ENCODE measurements at places on chromosomes 3 and 15. TPM values are rescaled to one million over a fixed set of nuclear protein-coding genes. Genes with fewer than 3 reads are reported as not detected.

- H3K27ac ChIP-seq: no peak overlapping the region
- DNase-seq: no peak
- peaks cover 20% of the 10 kb centered on the region for H3K36me3 ChIP-seq
- H3K4me3 ChIP-seq: no peak overlapping the region
- H3K27me3 ChIP-seq: no peaks in the 10 kb centered on the region
- peaks cover 2% of the 10 kb centered on the region for H3K4me1 ChIP-seq
Measured at GRCh38 chr3:33868309-33868708, 69.9 kb downstream of the PDCD6IP start.

DNA sequence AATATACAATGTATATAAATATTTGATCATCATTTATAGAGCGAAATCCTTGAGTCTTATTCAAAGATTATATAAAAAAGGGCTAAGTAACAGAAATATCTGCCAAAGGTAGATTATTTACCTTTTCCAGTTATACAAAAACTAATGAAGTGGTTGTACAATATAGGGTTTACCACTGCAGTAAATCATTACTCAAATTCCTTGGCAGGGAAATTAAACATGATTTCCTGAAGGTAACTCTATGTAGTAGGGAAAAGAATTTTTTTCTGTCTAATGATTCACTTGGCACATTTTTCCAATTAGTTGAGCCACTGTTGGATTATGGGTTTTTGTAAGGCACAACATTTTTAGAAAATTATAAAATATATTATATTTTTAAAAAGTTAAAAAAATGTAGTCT lies 129.6 kb downstream of the NR2F2 start:
- peaks cover 9% of the 10 kb centered on the region for H3K27me3 ChIP-seq
- H3K36me3 ChIP-seq: no peaks in the 10 kb centered on the region
- no peak overlapping the region for H3K4me3 ChIP-seq
- DNase-seq: no peak
- no peak overlapping the region for H3K27ac ChIP-seq

GRCh38 chr3:52326976-52327375 lies 10.9 kb downstream of the DNAH1 start:
- no peak for DNase-seq
- H3K27ac ChIP-seq: no peak overlapping the region
- no peaks in the 10 kb centered on the region for H3K4me1 ChIP-seq
- H3K27me3 ChIP-seq: no peaks in the 10 kb centered on the region

- DNase-seq: no peak
- H3K27me3 ChIP-seq: peaks cover 13% of the 10 kb centered on the region
- no peak overlapping the region for H3K27ac ChIP-seq
- no peak overlapping the region for H3K4me3 ChIP-seq
- H3K36me3 ChIP-seq: no peaks in the 10 kb centered on the region
- no peaks in the 10 kb centered on the region for H3K4me1 ChIP-seq
Measured at GRCh38 chr15:71167445-71168165, 52.3 kb downstream of the THSD4 start.

TUBGCP4 gene
- 33.4 TPM for total RNA-seq

GRCh38 chr15:62494197-62494596 lies 329.1 kb upstream of the C2CD4B start:
- no peaks in the 10 kb centered on the region for H3K36me3 ChIP-seq
- no peak overlapping the region for H3K27ac ChIP-seq
- peaks cover 2% of the 10 kb centered on the region for H3K27me3 ChIP-seq
- no peak overlapping the region for H3K4me3 ChIP-seq
- DNase-seq: no peak

- no peak overlapping the region for H3K27ac ChIP-seq
- no peaks in the 10 kb centered on the region for H3K36me3 ChIP-seq
- peaks cover 5% of the 10 kb centered on the region for H3K27me3 ChIP-seq
- DNase-seq: peak; percentile 19
Measured at GRCh38 chr15:99963096-99963825, 230.0 kb upstream of the LYSMD4 start.

GABRG3 gene
- not detected for total RNA-seq

DNA sequence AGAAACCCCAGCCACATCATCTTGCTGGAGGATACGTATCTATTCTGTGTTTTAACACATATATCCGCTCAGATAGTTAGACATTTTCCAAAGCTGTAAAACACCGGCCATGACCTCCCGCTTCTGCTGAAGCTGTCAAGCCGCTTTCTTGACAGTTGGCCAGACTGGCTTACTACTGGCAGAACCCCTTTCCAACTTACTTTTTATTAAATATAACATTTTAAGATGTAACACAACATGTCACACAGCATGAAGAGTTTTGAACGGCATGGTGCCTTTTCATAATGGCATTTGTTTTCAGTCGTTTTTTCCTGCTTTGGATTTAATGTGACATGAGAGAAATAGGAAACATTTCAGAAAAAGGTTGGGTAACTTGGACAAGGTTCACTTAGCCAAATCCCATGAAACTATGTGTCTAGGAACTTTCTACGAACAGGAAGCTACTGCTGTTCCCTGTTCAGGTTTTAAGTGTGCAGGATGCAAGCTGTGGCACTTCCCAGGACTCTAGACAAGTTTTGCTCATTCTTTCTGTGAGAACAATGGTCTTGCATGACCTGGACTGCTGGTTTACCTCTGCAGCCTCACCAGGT lies 281.4 kb downstream of the THSD4 start:
- peaks cover 8% of the 10 kb centered on the region for H3K27me3 ChIP-seq
- no peak overlapping the region for H3K27ac ChIP-seq
- H3K4me3 ChIP-seq: no peak overlapping the region
- H3K36me3 ChIP-seq: no peaks in the 10 kb centered on the region
- H3K4me1 ChIP-seq: no peaks in the 10 kb centered on the region

Measured in activated naive CD8-positive, alpha-beta T cell treated with anti-CD3 and anti-CD28 coated beads, Interleukin-2, amount 10 ng/mL, durations not matched to agents 7 days and 5 days (primary cell).